ENCODE measurements at places on chromosomes 1 and 21.
A peak's percentile ranks its signal among the peaks of the same experiment; 100 is the strongest.

- no peak for DNase-seq
Observed at GRCh38 chr1:14897080-14897449, 256.5 kb upstream of the TMEM51 start.

- DNase-seq, result no peak
Observed at GRCh38 chr1:239243006-239243405, 143.4 kb upstream of the CHRM3 start.

DNA sequence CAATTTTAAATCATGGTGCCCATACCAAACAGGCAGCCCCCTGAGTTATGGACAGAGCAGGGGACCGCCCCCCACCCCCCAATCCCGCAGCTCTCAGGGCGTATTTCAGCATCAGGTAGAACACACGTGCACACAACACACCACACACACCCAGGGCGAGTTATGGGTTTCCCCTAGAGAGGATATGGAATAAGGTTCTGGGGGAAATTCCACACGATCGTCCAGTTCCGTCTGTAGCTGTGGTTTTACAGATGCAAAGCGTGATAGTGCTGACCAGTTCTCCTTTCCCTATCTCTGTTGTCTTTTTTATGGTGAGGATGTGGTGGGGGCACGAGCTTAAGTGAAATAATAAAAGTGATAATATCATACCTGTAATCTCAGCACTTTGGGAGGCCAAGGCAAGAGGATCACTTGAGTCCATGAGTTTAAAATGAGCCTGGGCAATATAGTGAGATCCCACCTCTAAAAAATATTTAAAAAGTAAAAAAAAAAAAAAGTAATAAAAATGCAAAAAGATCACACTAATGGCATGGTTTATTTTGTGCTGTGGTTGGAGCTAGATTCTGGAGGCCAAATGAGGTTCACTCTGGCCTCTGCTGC, 25.1 kb downstream of the C2CD2 start:
- no peak for DNase-seq

DNA sequence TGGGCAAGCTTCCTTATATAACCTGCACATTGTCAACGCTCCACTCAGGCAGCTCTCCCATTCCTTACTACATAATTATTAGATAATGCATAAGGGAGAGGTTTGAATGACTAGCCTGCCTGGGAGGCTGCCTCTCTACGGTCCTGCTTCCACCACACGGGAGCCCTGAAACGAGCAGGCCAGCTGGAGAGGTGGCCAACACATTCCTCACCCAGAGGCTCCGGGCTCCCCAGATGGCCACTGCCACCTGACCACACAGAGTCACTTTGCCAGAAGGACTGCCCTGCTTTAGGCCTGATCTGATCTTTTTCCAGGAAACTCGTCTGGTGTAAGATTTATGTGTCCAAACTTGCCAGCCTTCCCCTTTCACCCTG, 27.9 kb downstream of the HIVEP3 start:
- no peak for DNase-seq

GRCh38 chr1:109632671-109633346, 13.2 kb downstream of the AMPD2 start:
- no peak for DNase-seq

GRCh38 chr1:198141668-198142351, 15.0 kb upstream of the NEK7 start:
- DNase-seq, result no peak

- no peak for DNase-seq
Observed at GRCh38 chr1:162973381-162973795, 95.8 kb upstream of the RGS4 start.

DNA sequence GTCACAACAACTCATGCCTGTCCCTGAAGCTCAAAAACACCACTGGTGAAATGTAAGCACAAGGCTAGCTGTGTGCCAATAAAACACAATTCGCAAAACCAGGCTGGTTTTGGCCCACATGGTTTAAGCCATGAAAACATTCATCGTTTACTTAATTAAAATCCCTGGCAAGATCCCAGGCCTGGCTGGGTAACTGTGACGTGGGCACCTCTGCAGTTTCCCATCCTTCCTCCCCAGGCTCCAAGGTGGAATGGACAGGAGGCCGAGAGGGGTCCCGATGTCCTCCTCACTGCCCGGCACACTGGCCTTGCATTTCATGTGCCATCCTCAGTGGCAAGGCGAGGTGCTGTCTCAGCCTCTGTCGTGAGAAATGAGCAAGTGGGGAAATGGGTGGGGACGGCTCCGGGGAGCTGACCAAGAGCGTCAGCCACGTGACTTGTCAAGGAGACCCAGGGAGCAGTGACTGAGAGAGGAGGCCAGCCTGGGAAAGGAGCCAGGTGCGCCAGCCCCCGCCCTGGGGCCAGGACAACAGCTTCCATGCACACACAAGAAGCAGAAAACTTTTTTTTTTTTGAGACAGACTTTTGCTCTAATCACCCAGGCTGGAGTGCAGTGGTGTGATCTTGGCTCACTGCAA, 153.1 kb upstream of the RAB4A start:
- DNase-seq, result no peak

DNA sequence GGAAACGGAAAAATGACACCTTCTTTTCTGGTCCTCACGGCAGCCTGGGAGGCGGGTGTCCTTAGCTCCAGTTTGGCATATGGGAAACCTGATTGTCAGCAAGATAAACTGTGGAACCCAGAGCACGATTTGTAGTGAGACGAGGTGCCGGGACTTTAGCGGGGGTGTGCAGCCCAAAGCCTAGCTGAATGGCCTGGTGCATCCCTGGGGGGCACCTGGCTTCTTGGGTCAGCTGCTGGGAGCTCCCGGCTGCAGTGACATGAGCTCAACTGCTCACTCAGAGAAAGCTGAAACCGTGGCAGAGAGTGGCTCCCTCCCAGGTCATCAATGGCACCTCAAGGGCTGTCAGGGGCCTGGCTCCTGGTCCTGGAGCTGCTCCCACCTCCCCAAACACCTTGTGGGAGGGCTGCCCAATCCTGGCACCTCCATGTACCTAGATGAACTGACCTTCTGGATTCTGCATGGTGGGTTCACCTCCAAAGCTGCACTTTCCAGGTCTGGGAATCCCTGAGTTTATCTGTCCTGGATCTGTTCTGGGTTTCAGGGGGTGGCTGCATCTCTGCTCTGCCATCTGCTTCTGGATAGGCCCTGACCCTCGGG, 260.5 kb downstream of the MATN1 start:
- DNase-seq, result no peak

GRCh38 chr1:15056515-15057285, 96.8 kb upstream of the TMEM51 start:
- no peak for DNase-seq

GRCh38 chr21:30718239-30718909, at the start of gene KRTAP21-3:
TSS of gene KRTAP21-3 (minus strand) at chr21:30718777. CDS start at chr21:30718759, 18 bp downstream.
- peak; percentile 15 for DNase-seq

- no peak for DNase-seq
Observed at GRCh38 chr1:192529811-192530210, 45.8 kb upstream of the RGS1 start.

DNA sequence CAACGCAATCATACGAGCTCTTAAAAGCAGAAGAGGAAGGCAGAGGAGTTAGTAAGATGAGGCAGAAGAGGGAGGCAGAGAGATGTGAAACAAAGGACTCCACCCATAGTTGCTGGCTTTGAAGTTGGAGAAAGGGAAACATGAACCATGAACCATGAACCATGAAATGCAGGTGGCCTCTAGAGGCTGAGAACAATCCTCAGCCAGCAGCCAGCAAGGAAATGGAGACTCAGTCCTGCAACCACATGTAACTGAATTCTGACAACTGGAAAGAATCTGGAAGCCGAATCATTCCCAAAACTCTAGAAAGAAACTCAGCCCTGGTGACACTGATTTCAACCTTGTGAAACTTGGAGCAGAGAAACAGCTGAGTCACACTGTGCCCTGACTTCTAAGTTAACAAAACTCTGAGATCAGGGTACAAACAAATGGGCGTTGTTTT, 10.1 kb downstream of the DIPK1A start:
- DNase-seq, result peak; percentile 62

DNA sequence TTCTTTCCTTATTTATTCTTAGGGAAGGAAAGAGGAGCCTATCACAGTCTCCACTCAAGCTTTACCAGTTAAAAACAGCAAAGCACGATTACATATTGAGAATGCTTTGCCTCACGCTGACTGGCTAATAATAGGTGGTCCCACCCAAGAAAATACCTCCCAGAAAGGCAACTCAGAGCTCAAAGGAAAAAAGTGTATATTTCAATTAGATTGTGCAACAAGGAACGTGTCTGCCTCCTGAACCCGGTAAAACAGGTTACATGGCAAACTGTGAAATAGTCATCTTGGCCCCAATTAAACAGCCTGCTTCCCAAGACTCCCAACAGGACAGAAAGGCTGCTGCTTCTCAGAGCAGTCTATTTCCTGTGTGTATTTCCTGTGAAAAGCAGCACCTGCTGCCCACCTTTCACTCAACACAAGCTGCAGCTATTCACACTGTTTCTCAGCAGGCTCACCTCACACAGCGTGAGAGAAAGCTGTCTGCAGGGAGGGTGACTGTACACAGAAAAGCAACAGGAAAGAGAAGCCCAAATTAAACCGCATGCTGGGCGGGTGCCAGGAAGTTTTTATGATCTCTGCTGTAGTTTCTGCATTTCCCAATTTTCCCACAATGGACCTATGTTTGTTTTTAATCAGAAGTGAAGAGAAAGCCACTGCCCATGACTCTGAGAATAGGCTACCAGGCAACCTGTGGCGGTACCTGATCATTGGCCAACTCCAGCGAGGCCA, 44.0 kb downstream of the URB1 start:
- DNase-seq, result no peak

GRCh38 chr21:44437371-44437695, 18.0 kb upstream of the LRRC3 start:
- no peak for DNase-seq

DNA sequence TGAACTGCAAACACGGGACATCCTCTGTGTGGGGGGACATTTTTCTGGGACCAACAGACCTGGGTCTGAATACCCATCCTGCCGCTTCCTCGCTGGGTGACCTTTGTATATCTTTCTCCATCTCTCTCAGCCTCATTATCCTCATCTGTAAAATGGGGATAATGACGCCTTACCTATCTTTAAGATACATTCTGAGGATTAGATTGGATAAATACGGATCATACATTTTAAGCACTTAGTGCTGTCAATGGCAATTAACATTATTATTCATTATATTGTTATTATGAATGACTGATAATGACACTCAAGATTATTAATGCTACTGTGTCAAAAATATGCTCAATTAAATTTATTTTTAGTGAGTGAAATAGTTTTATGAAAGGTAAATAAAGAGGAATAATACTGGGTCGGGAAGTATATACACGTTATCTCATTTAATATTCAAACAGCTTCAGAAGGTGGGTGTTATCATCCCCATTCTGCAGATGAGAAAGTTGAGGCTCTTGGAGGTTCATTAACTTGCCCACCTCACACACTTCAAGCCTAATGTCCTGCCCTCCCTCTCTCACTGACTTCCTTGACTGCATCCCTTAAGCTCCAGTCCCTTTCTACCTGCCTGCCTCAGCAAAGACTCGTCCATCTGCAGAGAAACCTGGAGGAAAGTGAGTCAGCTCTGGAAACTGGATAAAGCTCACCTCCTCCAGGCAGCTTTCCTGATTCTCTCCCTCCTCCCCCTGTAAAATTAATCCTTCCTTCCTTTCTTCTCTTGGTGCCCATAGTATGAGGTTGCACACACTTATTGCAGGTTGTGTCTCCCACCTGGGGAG, 120.7 kb upstream of the JUN start:
- DNase-seq, result no peak

- DNase-seq, result no peak
Observed at GRCh38 chr1:15678578-15678977, 5.5 kb upstream of the PLEKHM2 start.

GRCh38 chr1:236773919-236774318, 21.2 kb upstream of the MTR start:
- no peak for DNase-seq

DNA sequence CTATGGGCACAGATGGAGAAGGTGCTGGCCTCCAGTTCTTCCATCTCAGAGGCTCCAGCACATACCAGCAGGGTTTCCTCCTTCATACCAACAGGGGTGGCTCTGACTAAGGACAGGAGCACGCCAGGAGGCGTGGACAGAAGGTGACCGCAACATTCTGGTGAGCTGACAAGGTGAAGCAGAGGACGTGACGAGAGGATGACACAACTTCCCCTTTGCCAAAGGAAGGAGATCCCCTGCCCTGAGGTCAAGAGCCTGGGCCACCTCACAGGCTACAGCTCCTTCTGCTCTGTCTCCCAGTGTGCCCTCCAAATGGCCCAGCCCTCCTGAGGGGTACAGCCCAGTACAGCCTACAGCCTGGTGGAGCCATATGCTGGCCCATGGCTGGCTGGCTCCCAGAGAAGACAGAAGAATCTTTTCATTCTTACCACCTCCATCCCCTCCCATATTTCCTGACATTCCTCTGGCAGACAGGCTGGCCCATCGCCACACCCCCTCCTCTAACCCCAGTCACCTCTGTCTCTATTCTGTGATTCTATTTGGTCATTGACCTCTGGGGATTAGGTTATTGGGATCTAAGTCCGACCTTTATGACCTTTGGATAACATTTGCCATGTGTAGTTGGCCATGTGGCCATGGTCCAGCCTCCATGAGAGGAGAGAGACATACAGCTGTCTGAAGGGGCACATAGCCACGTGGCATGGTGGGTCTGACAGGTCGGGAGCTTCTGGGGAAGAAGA, 5.1 kb upstream of the LAMB3 start:
- DNase-seq, result peak; percentile 14

DNA sequence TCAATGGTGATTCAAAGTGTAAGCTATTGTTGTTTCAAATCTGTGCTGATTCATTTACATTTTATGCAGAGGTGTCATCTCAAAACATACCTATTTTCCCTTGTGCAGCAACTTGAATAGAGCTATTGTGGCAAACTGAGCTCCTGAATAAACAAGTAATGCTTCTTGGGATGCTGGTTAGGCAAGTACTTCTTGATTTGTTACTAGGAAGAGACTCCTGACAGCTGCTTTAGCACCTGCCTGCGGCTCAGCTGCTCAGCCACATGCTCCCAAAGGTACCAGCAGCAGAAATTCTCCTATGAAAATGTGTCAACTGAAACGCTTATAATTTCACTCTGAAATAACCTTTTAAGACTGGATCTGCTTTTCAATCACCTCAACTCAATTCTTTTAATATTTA, 352.3 kb downstream of the RYR2 start:
- DNase-seq, result no peak

DNA sequence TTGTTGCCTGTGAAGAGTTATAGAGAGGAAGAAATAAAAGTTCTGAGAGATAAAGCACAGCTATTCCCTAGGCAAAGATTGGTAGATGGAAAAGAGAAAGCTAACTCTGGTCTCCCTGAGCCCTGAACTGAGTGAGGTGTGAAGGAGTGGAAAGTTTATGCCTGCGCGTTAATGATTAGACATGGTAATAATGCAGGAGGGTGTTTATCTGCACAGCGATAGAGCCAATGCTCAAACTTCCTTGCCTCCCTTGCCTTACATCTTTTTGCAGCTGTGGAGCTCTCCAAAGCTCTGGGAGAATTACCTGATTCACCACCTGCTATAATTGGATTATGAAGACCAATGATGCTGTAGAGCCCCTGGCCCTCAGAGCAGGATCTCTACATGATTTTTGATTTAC, 32.8 kb upstream of the CHRM3 start:
- no peak for DNase-seq

GRCh38 chr1:45429561-45430159, 61.3 kb downstream of the TESK2 start:
- DNase-seq, result no peak
